ENCODE measurements at places on chromosomes 3 and 15.

- no peak for DNase-seq
- no peak overlapping the region for H3K4me3 ChIP-seq
- no peaks in the 10 kb centered on the region for H3K36me3 ChIP-seq
- H3K27ac ChIP-seq, result no peak overlapping the region
- H3K27me3 ChIP-seq, result no peaks in the 10 kb centered on the region
Observed at GRCh38 chr3:142269767-142270166, 44.4 kb upstream of the GK5 start.

GRCh38 chr3:133872161-133872560, 23.5 kb downstream of the RAB6B start:
- H3K27me3 ChIP-seq, result no peaks in the 10 kb centered on the region
- H3K4me3 ChIP-seq, result no peak overlapping the region
- H3K4me1 ChIP-seq, result no peaks in the 10 kb centered on the region
- H3K36me3 ChIP-seq, result no peaks in the 10 kb centered on the region
- no peak overlapping the region for H3K27ac ChIP-seq
- DNase-seq, result no peak

DNA sequence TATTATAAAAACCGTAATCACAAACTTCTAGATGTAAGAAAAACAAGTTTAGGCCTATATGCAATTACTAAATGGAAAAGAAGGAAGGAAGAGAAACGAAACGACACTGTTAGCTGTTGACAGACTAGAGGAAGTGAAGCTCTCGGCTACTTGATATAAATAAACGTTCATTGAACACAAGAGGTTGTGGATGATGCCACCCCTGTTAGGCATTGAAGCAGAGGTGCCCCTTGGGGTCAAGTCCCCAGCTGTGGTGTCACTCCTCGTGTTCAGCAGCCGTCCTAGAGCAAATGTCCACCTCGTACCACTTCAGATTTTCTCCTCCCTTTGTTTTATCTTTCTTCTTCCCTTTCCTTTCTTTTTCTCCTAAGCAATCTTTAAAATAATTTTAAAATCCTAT, 146.5 kb upstream of the UBE2E1 start:
- no peaks in the 10 kb centered on the region for H3K4me1 ChIP-seq
- DNase-seq, result no peak
- H3K36me3 ChIP-seq, result no peaks in the 10 kb centered on the region
- H3K27ac ChIP-seq, result no peak overlapping the region
- no peak overlapping the region for H3K4me3 ChIP-seq

DNA sequence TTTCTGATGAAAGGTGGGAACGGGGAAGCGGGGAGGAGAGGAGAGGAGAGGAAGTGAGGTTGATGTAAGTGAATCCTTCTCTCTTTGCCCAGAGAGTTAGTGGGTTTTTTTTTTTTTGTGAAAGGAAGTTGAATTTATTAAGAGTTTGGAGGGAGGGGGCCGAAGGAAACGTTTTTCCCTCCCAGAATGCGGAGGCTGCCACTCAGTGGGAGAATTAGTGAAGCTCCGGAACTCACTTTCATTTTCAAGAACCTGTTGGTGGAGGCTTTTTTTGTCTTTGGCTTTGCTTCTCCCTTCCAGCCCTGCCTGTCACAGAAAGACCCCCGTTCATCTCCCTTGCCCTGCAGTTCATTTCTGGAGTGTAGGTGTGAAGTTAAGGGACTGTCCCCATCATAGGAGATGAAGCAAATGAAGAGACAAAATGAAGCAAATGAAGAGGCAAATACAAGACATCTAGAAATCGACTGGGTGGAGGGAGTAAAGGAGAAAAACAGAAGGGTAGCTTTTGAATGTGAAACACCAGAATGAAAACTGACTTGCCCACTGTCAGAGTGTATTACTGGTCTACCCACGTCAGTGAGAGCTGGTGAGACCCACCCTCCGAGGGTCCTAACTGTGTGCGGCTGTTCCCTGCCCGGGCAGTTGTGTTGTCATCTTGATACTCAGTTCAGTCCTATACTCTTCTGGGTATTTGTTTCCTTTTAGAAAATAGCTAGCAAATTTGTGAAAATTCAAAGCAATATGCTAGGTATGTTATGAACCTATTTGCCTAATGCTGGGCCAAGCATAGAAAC, 91.5 kb downstream of the ITPR1 start:
- no peak overlapping the region for H3K4me3 ChIP-seq
- no peaks in the 10 kb centered on the region for H3K36me3 ChIP-seq
- H3K4me1 ChIP-seq, result peaks cover 31% of the 10 kb centered on the region
- no peaks in the 10 kb centered on the region for H3K27me3 ChIP-seq

DNA sequence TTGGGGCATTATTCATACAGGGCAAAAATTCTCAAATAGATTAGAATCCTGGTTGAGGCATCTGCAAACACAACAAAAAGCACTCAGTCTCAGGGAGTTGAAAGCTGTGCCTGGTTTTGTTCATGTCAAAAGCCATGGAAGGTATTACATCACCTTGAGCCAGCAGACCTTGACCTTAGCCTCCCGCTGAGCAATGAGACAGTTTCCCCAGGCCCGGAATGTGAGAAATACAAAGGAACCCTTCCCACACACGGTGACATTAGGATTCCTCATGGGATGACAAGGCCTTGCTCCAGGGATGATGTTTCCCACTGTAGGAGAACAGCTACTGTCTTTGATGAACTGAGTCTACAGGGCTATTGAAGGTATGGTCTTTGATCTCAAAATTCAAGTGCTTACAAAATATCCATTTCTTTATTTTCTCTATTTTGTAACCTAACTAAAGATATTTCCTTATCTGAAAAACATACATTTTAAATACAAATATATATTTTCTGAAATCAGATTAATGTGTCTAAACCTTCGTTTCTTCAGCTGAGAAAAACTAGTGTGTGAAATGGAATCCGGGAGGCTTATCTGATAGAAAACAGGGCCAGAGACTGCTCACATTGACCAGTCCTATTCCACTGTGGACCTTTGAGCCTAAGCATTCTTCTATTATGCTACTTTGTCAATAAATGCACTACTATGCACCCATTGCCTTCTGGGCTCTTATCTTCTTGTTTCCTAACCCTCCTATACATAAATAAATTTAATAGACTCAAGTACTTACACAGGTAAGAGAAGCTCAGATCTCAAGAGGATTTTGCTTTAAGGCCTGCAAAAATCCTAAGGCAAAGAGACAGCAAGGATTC, 298.2 kb downstream of the KBTBD8 start:
- peaks cover 6% of the 10 kb centered on the region for H3K4me1 ChIP-seq
- DNase-seq, result peak; percentile 21
- peak overlapping the region; percentile 9 for H3K27ac ChIP-seq
- H3K27me3 ChIP-seq, result no peaks in the 10 kb centered on the region

DNA sequence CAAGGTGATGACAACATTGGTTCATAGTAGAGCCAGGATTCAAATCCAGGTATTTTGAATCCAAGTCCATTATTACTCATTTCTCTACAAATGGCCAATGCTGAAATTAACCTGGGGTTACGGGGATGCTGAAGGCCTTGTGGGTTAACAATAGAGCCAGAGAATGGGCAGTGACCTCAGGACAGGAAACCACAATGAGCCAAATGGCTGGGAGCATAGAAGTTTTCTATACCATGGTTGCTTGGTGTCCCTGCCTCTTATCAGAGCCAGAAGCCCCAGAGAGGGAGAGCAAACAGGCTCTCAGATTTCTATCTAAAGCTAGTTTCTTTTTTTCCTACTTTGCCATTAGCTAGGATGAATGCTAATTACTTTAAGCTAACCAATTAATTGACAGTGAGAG, 82.3 kb downstream of the TNIK start:
- no peak overlapping the region for H3K27ac ChIP-seq
- no peaks in the 10 kb centered on the region for H3K36me3 ChIP-seq

DNA sequence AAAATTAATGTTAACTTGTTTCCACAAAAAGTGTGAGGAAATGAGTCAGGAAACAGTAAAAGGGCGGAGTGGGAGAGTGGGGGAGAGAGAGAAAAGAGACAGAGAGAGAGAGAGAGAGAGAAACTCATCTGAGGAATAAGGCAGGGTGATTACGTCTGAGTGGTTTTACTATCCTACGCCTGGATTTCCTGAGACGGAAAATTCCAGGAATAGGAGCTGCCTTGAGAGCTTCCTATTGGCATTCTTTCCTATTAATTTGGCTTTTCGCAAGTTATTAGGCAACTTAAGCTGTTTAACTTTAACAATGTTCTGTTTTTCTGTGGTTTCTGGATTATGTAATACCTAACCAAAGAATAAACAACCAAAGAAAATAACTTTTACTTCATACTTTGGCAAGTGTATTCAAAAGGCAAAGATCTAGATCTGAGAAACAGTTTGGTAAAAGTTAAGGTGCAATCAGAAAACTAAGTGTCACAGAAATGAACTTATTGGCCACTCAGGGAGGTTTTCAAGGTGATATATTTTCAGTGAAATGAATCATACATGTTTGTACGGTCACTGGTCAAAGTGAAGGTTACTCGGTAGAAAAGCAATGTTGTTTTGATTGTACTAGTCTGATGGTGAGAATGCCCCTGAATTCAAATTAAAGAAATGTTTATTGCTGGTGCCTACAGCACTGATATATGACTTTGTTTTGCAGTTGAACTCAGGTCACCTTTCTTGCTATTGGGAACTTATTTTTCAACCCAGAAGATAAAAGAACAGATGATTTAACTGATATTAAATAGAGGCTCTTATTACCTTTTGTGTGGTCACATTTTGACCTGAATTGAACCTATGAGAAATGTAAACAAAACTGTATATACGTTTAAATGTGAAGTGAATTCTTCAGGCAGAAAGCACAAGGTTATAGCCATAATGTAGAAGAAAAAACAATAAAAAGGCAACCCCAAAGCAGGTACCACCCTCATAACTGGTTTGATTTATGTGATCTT, 39.9 kb upstream of the TNFSF10 start:
- H3K27ac ChIP-seq, result peak overlapping the region; percentile 75
- no peak overlapping the region for H3K4me3 ChIP-seq
- peaks cover 21% of the 10 kb centered on the region for H3K4me1 ChIP-seq
- DNase-seq, result peak; percentile 60
- no peaks in the 10 kb centered on the region for H3K36me3 ChIP-seq

DNA sequence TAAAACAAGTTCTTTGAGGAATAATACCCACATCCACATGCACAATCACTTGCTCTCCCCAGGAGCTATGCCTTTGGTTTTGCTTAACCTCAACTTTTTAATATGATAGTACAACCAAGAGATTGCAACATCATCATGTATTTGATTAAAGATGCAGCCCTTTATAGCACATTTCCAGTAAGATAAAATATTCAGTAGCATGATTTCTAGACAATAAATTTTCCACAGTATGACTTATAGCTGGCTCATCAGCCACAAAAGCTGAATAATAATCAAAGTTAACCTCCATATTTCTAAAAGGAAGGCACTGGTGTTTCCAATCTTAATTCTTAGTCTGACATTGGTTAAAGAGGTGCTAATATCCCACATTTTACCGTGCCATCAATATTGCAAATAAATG, 622.5 kb downstream of the TBL1XR1 start:
- no peak overlapping the region for H3K27ac ChIP-seq
- no peaks in the 10 kb centered on the region for H3K27me3 ChIP-seq
- no peak for DNase-seq
- H3K4me1 ChIP-seq, result no peaks in the 10 kb centered on the region

DNA sequence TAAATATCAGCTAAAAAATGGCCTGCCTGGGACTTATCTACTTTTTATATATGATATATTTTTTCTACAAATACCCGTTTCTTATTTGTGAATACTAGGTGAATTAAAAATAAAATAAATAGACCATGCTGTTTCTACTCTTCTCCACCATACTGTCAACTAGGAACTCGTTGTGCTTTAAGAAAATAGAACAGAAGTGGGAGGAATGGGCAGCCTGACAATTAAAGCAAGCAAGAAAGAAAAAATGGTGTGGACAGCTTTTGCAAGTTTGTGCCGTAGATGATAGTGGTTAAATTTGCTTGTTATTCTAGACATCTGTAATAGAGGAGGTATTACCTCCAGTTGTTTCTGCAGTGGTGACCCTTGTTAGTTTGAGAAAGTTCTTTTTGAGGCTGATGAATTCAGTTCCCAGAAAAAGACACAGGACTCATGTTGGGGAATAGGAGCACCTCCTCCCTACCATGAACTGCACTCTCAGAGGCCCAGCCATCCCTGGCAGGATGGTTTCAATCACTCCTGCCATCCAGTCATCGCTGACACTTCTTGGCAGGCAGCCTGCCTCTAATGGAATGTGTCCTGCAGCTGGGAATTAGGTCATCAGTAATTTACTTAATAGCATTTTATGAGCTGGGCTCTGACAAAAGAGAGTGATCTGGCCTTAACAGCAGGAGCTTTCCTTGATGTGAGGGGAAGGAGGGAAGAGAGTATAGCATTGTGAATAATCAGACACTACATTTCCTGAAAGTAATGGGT, 105.0 kb upstream of the GAP43 start:
- DNase-seq, result peak; percentile 58
- peaks cover 4% of the 10 kb centered on the region for H3K4me1 ChIP-seq
- no peaks in the 10 kb centered on the region for H3K36me3 ChIP-seq
- H3K4me3 ChIP-seq, result no peak overlapping the region
- H3K27ac ChIP-seq, result no peak overlapping the region
- H3K27me3 ChIP-seq, result no peaks in the 10 kb centered on the region

All from hepatocyte (in vitro differentiated cells).